ENCODE measurements at places on chromosomes 7 and 10.

DNA sequence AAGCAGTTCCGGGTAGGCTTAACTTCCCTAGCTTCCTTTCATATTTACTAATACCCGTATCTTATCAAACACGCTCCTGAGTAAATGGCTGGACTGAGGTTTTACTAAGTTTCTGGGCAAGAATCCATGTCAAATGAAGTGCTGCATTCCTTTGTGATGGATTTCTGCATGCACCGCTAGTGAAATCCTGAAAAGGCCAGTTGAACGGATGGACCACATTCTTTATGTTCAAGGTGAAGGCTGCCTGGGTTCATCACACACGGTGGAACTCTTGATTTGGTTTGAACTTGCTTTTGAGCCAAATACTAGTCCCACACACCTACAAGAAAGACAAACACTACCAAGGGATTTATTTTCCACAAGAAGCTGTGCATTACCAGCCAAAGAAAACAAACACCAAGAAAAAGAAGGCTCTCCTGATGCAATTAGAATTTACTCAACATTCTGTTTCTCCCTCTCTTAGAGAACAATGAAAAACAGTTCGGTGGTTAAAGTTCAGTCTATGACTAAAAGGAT is 255.0 kb upstream of the SEMA3C start:
- peak; percentile 88 for DNase-seq

DNA sequence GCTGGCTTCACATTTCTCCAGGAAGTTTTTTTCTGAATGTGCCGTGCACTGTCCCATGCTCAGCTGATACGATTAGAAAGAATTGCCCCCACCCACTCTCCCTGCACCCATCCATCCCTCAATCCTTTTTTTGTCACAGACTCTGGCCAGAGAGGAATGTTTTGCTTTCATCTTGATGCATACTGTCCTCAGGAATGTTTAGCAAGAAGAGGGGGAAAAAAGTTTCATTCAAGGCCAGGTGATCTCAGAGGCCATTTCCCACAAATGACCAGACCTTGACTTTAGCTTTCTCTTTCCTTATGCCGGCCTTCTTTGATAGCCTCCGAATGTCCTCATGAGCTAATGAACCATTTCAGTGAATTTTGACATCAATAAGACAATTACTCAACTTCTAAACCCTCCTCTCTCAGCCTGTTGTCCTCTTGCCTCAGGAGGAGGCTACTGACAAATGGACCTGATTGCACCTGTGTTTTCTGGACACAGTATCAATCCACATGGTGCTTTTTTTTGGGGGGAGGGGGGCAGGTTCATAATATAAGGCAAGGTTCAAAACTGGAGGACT is 105.0 kb upstream of the KLF6 start:
- peak; percentile 89 for DNase-seq

- no peak for DNase-seq
Observed at GRCh38 chr7:35336444-35336843, 82.5 kb upstream of the TBX20 start.

DNA sequence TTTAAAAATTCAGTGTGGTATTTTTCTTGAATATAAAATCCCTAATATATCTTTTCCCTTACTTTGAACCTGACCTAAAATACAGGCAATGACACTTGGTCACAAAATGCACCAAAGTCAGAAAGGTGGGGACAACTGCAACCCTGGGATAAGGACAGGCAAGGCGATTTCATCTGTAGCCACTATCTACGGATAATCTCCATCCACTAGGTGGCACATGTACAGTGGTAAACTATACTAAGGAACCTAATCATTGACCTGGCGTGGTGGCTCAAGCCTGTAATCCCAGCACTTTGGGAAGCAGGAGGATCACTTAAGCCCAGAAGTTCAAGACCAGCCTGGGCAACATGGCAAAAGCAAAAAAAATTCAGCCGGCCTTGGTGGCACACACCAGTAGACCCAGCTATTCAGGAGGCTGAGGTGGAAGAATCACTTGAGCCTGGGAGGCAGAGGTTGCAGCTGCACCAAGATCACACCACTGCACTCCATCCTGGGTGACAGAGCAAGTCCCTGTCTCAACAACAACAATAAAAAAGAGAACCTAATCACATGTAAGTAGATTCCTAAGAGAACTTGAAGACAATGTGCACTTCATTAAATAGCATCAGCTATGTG is 98.9 kb downstream of the KMT2C start:
- DNase-seq = peak; percentile 60

GRCh38 chr10:62721687-62722086 is 82.8 kb upstream of the ADO start:
- no peak for DNase-seq

DNA sequence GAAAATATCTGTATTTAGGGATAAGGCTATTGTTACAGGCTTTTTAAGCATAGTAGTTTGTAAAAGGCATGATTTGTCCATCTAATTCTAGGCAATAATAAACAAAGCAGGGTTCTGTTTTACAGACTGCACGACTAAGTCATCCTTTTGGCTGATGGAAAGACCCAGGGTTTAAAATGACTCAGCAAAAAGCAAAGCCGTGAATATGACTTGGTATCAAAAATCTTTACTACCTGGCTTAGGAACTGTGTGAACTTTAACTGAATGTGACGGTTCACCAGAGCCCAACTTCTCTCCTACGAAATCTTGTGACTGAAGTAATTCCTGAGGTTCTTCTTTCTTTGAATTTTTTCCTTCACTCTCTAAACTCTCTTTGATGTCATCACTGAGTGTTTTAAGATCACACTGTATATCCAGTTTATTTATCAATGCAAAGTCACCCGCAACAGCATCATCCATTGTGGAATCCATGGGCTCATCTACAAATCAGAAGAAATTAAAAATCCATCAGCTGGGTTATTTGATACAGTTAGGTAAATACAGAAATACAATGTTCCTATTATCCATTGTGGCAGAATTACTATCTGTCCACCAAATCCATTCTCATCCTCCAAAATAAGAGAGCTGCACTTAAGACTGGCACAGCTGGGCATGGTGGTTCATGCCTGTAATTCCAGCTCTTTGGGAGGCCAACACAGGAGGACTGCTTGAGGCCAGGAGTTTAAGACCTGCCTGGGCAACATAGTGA is 17.0 kb downstream of the ATE1 start:
- peak; percentile 55 for DNase-seq

- DNase-seq = no peak
Observed at GRCh38 chr10:4833286-4833685, 7.3 kb downstream of the AKR1E2 start.

- no peak for DNase-seq
Observed at GRCh38 chr7:72336632-72337389, 75.3 kb downstream of the CALN1 start.

GRCh38 chr7:155396661-155397060 is 61.3 kb upstream of the EN2 start:
- no peak for DNase-seq
